ENCODE measurements at places on chromosomes 2 and 18.

DNA sequence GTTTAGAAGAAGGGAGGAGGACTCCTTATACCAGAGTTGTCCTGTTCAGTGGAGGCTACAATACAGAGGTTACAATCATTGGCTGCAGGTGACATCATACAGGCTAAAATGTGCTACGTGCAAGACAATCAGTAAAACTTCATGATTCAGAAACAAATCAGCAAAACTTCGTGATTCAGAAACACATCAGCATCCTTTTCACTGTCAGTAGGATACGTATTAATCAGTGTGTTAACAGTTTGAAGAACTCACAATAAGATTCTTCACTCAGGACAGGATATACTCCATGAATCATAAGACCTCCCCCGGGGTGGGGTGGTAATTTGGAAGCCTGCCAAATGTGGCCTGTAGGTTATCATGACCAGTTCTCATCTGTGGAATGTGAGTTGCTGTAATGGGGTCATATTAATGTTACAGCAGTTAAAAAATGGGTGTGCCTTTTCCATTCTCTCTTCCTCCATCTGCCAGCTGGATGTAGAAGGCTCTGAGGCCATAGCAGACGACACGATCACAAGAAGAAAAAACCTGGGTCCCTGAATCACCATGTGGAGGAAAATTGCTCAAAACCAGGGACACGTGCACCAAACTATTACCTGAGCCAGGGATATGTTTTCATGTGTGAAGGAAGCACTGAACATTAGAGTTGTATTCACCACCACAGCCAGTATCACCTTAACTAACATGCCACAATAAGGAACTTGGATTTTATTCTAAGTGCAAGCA is 134.8 kb upstream of the CREB1 start:
- DNase-seq: peak; percentile 28

GRCh38 chr2:1512321-1513289 is 99.3 kb downstream of the TPO start:
- no peak for DNase-seq

DNA sequence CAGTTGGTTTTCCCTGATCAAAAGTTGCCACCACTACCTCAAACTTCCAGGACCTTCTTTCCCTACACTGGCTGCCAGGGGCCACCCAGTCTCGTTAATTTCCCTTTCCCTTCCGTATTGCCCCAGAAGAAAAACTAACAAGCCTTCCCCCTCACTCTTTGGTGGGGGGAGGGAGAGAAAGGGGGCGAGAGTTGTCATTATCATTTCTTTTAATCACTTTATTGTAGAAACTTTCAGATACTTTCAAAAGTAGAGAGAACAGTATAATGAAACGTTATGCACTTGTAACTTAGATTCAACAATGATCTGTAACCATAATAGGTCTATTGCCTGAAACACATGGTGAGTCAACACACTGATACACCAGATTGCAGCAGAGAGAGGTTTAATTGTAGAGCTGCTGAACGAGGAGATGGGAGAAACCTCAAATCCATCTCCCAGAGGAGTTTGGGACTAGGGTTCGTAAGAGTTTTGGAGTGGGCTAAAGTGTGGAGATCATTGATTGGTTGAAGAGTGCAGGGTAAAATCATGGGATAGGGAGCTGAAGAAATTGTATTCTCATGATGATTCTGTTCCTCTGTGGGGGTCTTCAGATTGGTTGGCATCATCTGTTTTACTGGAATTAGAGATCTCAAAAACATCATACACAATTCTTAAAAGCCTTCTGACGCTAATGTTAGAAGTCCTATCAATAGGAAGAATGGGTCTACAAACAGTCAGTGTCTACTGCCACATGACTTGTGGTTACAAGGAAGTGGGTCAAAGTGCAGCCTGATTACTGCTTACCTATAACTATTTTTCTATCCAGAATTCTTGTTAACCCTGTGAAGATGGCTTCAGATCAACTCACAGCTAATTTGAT is 2.6 kb upstream of the RNF149 start:
- no peak for DNase-seq

DNA sequence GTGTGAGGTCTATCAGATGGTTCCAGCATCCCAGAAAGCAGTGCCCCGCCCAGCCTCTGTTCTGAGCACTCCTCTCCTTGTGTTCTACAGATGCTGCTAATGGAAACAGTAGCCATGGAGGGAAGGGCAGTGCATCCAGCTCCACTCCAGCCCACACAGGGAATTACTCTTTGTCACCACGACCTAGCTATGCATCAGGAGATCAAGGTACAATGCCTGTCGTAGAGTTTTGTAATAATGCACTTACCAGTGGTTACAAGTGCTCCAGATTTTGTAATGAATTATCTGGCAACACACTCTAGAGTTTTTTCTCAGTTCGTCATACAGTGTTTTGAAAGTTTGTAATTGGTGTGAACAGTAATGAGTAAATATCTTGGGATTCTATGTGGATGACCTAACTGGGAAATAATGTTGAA is 161.1 kb downstream of the ESCO1 start:
- DNase-seq: peak; percentile 19

DNA sequence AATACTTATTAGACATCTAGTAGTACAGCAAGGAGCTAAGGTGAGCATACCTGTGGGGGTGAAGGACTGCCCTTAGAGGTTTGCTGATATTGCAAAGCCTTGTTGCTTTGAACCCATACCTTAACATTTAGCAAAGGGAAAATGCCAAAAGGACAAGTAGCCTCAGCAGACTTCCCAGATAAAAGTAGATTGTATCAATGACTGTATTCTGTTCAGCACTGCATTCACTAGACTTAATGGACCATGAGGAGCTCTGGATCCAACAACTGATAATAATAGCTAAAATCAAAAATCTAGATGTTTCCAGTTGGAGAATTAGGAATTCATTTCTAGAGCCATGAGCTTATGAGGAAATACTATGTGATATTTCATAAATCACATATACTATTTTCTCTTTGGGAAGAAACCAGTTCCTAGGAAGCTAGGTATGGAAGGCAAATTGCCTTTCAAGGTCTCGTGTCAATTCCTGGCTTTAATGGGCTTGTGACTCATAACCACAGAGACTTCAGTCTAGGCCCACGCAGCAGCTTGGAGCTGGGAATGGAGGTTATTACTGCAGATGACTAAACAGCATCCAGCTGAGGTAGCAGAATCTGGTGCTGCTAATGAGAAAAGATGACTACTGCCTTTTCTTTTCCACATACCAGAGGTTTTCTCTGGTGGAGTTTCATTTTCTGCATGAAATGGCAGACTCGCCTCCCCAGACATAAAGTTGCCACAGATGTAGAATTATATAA is 191.2 kb upstream of the NABP1 start:
- peak; percentile 71 for DNase-seq

- no peak for DNase-seq
Observed at GRCh38 chr2:172381275-172382027, 45.9 kb upstream of the ITGA6 start.
